ENCODE measurements at places on chromosomes 1 and 21.
A peak's percentile ranks its signal among the peaks of the same experiment; 100 is the strongest.

DNA sequence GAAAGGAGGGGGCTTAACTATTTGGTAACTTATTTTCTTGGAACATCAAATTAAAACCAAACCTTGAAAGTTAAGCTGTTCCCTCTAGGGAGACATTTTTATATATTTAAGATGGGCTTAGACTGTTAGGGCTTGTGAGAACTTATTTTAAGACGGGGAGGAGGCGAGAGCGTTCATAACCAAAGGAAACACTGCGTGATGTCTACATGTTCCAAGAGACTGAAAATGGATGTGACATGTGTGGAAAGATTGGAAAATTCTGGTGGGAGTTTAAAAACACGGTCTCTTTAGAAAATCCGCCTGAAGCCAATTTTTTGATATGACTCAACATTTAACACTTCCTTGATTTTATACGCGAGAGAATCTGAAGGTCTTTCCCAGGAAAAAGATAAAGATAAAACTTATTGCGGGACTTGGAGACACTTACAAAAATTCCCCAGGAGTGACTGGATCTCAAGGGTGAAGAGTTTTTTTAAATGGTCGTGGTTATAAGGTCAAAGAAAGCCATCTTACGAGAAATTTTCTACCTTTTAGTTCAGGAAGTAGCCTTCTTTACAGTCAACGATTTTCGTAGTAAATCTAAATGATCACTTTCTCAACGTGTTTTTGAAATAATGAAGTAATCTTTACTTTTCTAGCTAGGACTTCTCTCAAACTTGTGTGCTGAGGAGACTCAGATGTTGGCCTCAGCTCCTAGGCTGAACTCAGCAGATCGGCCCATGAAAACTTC is 828 bp downstream of the PNRC2 start:
- DNase-seq: peak; percentile 33

- no peak for DNase-seq
Observed at GRCh38 chr1:235088430-235088829, 40.2 kb downstream of the TOMM20 start.

- DNase-seq: no peak
Observed at GRCh38 chr1:41320895-41321676, 40.1 kb upstream of the FOXO6 start.

DNA sequence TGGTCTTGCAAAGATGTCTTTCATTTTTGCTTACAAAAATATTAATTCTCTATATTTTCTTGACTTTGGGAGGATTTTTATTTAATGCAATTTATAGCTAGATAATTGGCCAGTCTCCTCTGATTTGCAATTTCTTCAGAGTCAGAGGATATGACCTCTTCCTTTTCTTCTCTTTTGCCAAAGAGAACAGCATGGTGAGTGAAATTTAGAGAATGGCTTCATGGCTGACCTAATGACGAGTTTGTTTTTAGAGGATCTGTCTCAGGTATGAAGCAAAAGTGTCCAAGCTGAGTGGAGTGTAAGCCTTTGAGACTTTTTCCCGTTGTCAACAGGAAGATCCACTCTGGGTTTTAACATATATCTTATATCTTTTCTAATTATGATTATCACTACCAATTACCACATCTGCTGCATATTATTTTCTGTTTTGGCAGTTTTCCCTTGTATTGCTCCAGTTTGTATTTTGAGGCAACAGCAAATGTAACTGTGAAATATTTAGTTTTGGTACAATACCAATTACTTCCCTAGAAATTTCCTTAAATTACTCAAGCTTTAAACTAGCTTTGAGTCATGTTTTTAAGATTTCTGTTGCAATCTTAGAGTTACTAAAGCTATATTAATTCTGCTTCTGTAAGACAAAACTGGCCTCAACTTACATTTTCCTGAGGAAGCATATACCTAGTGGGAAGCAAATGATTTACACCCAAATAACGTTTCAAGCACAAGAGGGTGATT is 332.8 kb upstream of the ZRANB2 start:
- no peak for DNase-seq

GRCh38 chr21:32279377-32279680 is 480 bp upstream of the MIS18A start:
- no peak for DNase-seq

GRCh38 chr21:44398499-44398898 is 45.1 kb downstream of the TRPM2 start:
- DNase-seq: no peak

- no peak for DNase-seq
Observed at GRCh38 chr1:157844089-157844830, 2.7 kb upstream of the CD5L start.

DNA sequence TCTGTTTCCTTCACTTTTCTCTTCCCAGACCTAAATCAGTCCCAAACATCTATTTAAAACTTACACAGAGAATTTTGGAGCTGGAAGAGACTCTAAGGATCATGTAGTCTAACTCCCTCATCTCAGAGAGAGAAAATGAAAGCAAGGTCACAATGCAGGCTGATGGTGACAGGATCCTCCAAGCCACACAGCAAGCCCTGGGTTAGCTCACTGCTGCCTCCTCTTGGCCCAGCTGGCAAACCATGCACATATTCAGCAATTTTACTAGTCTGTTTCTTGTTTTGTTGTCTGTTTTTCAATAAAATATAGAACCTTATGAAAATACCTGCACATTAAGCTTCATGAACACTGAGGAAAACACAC is 27.7 kb upstream of the LY9 start:
- no peak for DNase-seq

GRCh38 chr21:33940881-33941245 is 25.3 kb upstream of the ATP5PO start:
- peak; percentile 70 for DNase-seq

Data from fibroblast of skin of back (primary cell).